ENCODE measurements at places on chromosomes 4 and X.

DNA sequence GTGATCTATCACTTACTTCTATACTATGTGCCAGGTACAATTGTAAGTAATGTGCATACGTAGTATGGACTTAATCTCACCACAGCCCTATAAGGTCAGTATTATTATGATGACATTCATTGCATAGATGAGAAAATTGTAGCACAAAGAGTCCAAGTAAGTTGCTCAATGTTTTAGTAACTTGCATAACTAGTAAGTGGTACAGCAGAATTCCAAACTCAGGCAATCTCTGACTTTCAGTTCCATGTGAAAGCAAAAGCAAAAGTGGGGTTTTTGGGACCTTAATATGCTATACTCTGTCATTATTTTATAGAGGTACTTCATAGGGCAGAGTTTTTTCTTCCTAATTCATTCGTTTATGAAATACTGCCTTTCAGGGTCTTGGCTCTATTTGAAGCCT lies 188.8 kb upstream of the VEGFC start:
- DNase-seq, result no peak

DNA sequence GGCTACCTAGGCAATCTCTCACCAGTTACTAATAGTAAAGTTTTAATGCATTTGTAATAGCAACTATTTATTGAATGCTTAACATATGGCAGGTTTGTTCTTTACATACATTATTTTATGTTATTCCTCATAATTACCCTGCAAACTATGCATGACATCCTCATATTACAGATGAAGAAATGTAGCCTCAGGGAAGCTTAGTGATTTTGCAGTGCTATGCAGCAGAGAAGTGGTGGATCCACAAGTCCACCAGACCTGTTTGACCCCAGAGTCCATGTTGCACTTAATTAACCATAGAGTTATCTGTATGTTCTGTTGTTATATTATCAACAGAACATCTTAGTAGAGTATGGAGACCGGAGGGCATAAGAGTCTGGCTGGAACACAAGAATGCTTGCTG lies 78.7 kb downstream of the TRPC5 start:
- no peak for DNase-seq

- no peak for DNase-seq
These were observed 7.4 kb downstream of the HTT-AS start for GRCh38 chr4:3066836-3067400.

- no peak for DNase-seq
These were observed 107.5 kb downstream of the STK32B start for GRCh38 chr4:5158825-5159224.

- DNase-seq, result no peak
These were observed 56.4 kb downstream of the RWDD4 start for GRCh38 chr4:183602557-183603027.

DNA sequence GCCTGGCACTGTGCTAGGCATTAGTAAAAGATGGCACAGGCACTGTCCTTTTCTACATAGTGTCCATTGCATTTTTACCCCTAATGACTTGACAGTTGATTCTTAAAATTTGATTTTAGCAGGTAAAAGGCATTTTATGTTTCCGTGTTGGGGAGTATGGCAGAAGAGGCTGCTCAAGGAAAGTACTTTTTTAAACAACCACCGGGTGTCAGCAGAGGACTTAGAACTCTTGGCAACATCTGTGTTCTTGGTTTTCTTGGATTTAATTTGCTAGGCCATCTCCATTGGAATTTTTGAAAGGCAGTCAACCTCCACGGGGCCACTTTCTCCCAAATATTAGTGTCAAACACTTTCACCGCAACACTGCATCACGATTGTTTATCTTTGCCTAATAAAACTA lies 102.9 kb downstream of the TSPAN7 start:
- DNase-seq, result no peak

GRCh38 chr4:41432881-41433280 lies 105.1 kb upstream of the LIMCH1 start:
- no peak for DNase-seq

DNA sequence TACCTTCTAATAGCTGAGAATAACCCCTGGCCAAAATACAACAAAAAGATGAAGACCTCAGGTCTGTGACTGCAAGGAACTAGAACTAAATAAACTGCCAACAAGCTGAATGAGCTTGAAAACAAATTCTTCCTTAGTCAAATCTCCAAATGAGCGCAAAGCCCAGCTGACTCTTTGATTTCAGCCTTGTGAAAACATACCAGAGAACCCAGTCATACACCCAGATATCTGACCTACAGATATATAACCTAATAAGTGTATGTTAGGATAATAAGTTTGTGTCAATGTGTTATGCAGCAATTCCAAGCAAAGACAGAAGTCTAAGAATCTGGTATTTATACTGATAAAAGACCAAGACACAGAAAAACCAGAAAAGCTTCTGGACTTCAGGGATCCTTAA lies 38.0 kb upstream of the ADGRL3 start:
- DNase-seq, result no peak

DNA sequence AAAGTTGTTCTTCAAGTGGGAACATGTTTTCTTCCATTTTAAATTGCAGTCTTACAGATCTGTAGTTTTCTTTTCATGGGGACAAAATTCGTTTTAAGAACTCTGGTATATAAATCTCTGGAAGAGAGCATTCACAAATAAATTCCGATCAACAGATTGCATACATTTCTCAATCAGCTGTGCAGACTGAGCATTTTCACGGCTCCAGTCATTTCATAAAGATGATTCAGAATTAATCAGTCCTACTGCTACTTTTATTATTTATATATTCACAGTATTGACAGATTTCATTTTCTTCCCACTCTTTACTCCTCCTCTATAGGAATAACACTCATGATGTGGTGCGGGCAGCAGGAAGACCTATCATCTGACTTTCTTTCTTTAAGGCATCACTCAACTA lies 534.9 kb upstream of the FTHL17 start:
- DNase-seq, result no peak

- no peak for DNase-seq
These were observed 115.5 kb upstream of the ACSL4 start for GRCh38 chrX:109848461-109849050.

DNA sequence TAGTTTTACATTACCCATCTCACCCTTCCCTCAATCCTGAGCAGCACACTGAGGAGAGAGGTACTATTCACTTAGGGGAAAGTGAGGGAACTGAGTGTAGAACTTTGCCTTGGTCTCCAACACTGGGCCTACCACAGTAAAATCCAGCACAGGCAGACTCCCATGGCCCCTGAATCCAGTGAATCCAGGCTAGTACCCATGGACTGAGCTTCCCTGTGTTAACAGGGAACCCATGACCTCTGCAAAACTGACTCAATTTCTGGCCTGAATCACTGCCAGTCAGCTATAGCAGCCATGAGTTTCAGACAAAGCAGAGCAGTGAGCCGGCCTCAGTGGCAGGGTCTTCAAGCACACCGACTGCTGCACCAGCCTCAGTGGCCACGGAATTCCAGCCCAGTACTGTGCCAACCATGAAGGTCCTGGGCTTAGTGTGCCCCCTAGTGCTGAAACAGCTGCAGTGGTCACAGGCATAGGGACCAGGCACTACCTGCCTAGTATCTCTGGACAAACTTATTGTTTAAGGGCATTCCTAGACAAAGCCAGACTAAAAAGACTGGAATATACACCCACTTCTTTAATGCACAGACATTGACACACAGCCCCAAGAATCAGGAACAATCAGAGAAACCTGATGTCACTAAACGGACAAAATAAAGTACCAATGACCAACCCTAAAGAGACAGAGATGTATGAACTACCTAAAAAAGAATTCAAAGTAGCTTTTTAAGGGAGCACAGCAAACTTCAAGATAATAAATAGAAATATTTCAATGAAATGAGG lies 127.4 kb upstream of the RPL34 start:
- no peak for DNase-seq

DNA sequence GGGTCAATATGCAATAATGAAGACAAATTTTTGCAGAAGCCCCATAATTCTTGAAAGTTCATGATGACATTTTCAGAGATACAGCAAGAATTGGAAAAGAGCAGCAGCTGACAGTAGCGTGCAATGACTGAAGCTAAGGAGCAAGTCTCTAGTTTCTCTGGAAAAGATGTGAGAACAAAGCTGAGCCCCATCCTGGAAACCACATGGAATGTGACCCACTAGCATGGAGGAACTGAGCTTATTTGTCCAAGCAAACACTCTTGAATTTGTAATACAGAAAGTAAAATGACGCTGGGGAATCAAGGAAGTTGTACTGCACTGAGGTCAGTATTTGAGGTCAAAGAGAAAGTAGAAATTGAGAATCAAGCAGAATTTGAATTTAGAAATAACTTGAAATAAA lies 1447.2 kb downstream of the FSTL5 start:
- no peak for DNase-seq

DNA sequence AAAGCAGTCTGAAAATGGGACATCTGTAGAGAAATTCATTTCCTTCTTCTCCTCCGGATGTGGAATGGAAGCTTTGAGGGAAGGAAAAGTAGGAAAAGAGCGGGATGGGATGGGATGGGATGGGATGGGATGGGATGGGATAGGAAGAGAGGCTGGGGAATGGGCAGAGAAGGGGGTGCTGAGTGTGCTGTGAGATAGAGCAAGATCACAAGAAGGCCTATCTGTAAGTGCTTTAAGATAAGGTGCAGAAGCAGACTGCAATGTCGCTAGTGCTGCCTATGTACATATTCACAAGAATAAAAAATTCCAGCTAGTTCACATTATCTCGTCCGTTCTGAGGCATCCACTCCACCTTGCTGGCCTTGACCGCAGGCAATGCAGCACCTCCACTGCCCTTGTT lies 86.2 kb downstream of the IRF2 start:
- DNase-seq, result no peak

GRCh38 chr4:8083086-8083825 lies 75.4 kb downstream of the ABLIM2 start:
- DNase-seq, result no peak

DNA sequence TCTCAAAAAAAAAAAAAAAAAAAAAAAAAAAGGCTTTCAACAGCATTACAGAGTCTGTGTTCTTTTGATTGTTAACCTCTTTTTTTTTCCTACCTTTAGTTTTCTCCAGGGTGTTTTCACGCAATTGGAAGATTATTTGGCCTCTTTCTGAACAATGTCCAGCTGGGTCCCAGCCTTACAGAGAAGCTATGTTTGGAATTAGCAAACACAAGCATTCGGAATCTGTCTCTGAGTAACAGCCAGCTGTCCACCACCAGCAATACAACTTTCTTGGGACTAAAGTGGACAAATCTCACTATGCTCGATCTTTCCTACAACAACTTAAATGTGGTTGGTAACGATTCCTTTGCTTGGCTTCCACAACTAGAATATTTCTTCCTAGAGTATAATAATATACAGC lies 13.3 kb downstream of the TLR3 start:
- DNase-seq, result no peak

- DNase-seq, result no peak
These were observed 166.4 kb downstream of the ARHGAP6 start for GRCh38 chrX:11499076-11500044.

- no peak for DNase-seq
These were observed 37.0 kb downstream of the SPRY1 start for GRCh38 chr4:123433573-123433972.

- no peak for DNase-seq
These were observed 1.2 kb downstream of the SLAIN2 start for GRCh38 chr4:48342606-48342880.

DNA sequence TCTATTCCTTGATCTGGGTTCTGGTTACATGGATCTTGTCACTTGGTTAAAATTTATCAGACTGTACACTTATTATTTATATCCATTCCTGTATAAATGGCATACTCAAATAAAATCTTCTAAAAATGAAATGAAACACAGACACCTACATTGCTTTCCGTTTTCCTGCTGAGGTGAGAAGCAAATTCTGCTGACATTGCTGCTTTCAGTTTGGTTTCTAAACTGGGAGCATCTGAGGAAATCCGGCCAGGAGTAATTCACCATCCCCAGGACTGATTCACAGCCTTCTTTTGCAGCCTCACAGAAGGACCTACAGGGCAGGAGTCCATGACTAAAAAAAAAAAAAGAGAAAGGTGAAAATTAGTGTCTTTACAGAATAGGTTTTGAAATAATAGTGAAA lies 93.6 kb downstream of the CORIN start:
- no peak for DNase-seq

DNA sequence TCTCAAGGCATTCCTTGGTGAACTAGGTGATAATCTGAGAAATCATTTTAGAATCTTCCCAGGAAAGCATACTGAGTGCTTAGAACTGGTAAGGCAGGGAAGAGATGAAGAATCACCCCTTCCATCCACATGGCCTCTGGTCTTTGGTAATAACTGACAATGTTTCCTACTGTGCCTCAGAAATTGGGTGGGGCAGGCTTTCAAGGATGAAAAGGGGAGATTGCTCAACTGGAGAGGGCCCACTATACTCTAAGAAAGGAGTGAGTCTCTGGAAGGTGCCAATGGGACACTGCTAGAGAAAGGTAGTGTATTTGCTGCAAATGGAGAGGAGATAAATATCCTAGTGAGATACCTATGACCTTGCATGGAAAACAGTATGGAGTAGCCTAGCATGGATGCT lies 135.0 kb upstream of the SCML1 start:
- no peak for DNase-seq

DNA sequence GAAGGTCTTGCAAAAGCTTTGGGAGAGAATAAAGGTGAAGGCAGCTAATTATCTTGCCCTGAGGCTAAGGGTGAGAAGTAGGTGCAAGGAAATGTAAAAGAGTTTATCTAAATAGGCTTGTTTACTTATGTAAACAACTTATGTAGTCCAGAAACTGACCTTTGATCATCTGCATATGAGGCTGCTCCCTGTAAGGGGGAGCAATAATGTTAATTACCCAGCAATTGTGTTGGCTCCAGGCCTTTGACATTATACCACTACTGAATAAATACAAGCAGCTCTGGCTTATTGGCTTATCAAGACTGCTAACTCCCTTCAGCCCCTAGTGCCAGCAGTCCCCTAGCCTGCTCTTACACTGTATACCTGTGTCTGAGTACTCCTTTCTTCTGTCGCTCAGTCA lies 303.7 kb upstream of the GNPDA2 start:
- DNase-seq, result no peak

DNA sequence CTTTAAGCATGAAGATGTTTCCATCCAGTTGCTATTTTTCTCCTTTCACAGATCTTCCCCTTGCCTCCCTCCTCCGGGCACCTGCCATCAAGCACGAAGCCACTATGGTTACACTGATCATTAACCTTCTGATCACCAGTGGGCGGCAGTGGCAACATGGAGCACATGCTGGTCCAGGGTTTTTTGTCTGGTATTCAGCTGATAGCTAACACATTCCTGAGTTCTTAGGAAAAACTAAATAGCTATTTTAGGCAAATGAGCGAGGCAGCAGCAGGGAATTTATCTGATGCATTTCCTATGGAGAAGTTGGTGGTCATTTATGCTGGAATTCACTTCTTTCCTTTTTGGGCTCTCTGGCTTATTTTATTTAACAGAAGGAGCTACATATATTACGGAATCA lies 22.9 kb downstream of the SHISA3 start:
- no peak for DNase-seq

- no peak for DNase-seq
These were observed 106.1 kb downstream of the MSL3 start for GRCh38 chrX:11864171-11864570.

DNA sequence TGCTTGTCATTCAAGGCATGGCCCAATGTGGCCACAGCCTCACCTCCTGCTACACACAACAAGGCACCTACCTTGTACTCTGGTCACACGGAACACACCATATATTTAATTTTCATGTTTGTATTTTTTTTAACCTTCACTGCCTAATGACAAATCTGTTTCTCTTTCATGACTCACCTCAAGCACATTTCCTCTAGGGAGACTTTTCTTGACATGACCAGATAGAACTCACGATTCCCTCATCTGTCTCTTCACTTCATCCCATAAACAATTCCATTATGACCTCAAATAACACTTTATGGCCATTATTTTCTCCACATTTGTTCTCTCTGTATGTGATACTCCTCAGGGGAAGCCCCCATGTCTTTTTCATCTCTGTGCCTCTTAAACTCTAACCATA lies 11.1 kb downstream of the DRP2 start:
- no peak for DNase-seq

Measured in cortex of kidney (tissue), 1 donor.